ENCODE measurements at places on chromosomes 4 and X.
A peak's percentile ranks its signal among the peaks of the same experiment; 100 is the strongest.

DNA sequence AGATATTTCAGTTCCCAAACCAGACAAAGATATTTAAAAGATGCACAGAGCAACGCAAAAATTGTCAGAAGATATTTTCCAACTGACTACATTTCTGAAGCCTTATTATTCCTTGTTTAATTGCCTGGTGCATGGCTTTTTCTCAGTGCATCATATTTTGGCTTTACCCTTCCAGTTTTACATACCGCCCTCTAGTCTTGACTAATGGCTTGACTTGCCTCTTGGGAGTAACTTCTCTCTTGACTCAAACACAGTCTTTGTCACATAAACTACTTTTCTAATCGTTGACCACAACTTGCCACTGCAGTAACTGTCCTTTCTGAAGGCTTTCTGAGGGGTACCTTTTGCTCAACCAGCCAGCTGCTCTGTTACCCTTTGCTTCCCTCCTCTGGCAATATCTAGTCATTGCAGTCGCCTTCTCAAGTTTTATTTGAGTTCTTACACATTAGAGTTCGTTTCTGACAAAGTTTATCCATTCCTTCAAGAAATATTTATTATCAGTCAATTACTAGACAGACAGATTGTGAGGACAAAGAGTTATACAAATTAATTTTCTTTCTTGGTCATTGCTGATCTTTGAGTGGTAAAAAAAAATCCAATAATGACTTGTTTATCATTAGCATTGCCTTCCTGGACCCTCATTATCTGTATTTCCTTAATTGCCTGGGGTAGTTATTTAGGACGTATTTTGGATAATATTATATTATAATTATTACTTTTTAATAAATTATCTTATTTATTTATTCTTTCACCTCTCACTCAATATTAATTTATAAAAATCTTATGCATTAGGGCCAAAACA, 506.9 kb upstream of the PCDH10 start:
- peak; percentile 1 for DNase-seq

GRCh38 chr4:170400361-170400760, 310.6 kb upstream of the AADAT start:
- DNase-seq: no peak

GRCh38 chr4:63218856-63219255, 1190.4 kb downstream of the TECRL start:
- DNase-seq: no peak

- DNase-seq: peak; percentile 83
Measured at GRCh38 chr4:8228319-8229250, 29.5 kb downstream of the SH3TC1 start.

DNA sequence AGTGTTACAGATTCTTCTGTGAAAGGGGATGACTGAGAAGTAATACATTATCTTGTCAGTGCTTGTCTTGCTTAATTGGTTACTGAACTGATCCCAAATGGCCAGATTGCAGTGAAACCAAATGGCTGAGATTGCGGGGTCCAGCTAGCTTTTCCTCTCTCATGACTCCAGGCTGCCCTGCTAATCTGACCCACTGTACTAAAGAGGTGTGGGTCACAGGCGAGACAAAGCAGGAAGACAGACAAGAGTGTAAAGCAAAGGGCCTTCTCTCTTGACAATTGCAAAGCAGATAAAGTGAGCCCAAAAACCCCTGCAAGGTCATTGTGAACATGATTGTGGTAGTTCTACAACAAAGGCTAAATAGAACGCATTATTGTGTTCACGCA, 2.1 kb downstream of the TMEM150C start:
- no peak for DNase-seq

DNA sequence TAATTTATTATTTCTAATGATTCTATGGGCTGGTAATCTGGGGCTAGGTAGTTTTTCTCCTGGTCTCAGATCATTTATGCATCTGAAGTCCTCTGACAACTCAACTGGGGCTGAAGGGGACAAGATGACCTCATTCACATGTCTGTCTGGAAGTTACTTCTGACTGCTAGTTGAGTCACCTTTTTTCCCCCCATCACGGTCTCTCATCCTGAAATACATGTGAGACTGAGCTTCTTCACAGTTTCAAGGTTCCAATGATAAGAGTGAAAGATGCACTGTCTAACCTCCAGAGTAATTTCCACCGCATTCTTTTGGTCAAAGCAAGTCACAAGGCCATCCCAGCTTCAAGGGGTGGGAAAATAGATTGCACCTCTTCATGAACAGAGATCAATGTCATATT, 356.7 kb upstream of the RPS6KA3 start:
- DNase-seq: no peak

GRCh38 chr4:88614058-88614457, 21.8 kb downstream of the HERC3 start:
- DNase-seq: no peak

GRCh38 chr4:41280010-41280409, 23.3 kb downstream of the UCHL1 start:
- DNase-seq: no peak

- DNase-seq: no peak
Measured at GRCh38 chr4:184628103-184628502, 21.1 kb downstream of the CASP3 start.

GRCh38 chrX:140817943-140818342, 108.4 kb downstream of the LINC00632 start:
- no peak for DNase-seq

DNA sequence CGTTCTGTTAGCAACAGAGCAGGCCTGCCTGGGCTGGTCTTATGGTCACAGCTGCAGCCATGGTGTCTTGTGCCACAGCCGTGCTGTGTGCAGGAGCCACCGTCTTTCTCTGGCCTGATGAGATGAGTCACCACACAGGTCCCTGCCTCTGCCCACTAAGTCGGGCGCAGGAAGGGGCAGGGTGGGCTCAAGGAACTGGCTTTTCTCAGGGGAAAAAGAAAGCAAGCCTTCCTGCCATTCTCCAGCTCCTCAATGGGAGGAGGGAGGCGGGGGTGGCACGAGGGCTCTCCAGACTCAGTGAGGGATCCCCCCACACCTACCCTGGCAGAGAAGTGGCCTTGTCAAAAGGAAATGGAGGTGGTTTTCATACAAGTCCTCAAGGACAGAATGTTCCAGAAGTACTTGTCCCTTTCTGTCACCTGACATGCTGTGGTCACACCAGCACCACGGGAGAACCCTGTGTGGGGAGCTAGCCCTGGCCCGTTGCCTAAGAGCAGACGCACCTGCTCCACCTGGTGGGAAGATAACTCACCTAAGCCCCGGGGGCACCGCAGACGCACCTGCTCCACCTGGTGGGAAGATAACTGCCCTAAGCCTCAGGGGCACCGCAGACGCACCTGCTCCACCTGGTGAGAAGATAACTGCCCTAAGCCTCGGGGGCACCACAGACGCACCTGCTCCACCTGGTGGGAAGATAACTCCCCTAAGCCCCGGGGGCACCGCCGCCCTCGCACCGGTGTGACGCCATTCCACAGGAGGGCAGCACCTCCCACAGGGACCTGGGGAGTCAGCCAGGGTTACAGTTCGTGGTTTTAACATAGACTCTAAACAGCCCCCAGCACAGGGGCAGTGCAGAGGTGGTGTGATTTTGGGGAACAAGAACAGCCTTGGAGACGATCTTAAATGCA, 18.5 kb downstream of the UVSSA start:
- DNase-seq: no peak

DNA sequence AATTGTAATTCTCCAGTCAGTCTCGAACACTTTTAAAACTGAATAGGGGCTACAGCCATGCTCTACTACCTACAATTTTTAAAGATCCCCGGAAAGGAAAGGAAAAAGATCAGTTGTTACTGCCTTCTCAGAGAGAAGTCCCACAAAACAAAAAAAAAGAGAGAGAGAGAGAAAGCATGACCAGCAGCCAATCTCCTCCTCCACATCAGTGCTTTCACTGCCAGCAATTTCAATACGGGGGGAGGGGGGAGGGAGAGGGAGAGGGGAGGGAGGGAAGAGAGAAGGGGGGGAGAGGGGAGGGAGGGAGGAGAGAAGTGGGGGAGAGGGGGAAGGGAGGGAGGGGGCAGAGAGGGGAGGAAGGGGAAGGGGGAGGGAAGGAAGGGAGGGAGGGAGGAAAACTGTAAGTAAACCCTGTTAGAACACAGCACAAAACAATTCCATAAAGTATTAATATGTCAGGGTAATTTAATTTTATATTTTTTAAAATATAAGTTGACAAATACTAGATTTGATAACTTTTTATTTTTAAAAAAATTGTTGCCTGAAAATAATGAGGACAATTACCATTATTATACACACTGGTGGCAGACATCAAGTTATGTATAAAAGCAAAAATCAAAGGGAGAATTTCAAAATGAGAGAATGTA, 108.0 kb downstream of the LRBA start:
- DNase-seq: no peak

GRCh38 chr4:176840166-176840565, 47.4 kb upstream of the VEGFC start:
- DNase-seq: no peak

GRCh38 chr4:153794006-153794405, 5.1 kb upstream of the SFRP2 start:
- no peak for DNase-seq

DNA sequence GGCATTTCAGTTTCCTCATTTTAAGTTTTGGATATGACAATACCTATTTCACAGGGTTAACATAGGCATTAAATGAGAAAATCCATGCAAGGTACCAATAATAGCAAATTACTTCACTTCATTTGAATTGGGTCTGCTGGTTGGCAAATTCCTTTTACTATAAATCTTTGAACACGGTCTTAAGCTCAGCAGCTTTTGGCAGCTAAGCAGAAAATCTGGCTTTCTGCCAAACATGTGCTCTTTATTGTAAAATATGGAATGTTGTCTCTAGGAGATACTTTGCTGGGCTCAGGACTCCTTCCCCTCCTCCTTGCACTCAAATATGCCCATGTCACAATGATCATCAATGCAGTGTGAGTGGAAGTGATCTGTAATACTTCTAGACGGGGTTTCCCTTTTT, 16.8 kb upstream of the DMP1 start:
- no peak for DNase-seq

DNA sequence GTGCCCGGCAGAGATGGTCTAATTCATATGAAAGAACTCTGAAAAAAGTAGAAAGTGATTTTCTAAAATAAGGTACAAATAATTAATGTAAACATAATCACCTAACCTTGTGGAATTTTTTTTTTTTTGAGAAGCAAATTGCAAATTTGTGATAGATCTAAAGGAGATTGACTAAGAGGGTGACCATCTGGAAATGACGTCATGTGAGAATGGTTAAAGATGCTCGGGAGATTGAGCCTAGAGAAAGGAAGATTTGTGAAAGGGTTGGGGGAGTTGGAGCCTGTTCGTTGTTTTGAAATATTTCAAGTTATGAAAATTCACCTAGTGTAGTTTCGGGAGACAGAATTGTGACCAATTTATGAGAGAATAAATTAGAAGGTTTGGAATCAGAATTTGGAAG, 115.7 kb upstream of the ANK2 start:
- DNase-seq: no peak

- no peak for DNase-seq
Measured at GRCh38 chrX:46957297-46957696, 45.1 kb downstream of the JADE3 start.

- DNase-seq: no peak
Measured at GRCh38 chrX:39816871-39817731, 280.7 kb downstream of the BCOR start.

Data from activated T-cell treated with anti-CD3 and anti-CD28 coated beads, Interleukin-2, amount 50 U/mL, for 72 hours (primary cell).